ENCODE measurements at places on chromosomes 11 and 22.

- no peak for DNase-seq
Observed at GRCh38 chr11:21430537-21430936, 761.2 kb downstream of the NELL1 start.

- peak; percentile 40 for DNase-seq
Observed at GRCh38 chr11:69841859-69842698, 22.9 kb upstream of the FGF3 start.

- DNase-seq = no peak
Observed at GRCh38 chr11:69877235-69877634, 58.0 kb upstream of the FGF3 start.

GRCh38 chr11:34300926-34301295, 56.9 kb downstream of the ABTB2 start:
- DNase-seq = no peak

GRCh38 chr11:72614381-72614780, 59.8 kb downstream of the PDE2A start:
- no peak for DNase-seq

DNA sequence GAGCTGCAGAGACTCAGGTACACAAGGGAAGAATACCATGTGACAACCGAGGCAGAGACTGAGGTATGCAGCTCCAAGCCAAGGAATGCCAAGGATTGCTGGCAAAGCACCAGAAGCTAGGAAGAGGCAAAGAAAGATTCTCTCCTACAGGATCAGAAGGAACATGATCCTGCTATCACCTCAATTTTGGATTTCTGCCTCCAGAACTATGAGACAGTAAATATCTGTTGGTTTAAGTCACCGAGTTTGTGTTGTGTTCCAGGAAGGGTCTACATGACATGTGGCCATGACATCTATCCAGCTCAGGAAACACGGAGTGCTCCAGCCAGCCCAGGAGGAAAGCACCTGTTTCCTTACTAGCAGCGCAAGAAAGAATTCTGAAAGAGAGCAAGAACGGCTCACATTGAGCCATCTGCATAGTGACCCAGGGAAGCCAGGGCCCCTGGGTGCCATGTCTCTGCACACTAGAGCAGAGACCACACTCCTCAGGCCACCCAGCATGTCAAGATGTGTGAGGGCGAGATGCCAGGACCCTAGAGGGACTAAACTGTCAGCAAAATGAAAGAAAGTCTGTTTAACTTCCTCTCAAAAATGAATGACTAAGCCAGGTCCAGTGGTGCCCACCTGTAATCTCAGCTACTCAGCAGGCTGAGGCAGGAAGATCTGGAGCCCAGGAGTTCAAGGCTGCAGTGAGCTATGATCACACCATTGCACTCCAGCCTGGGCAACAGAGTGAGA, 35.6 kb upstream of the GALNT18 start:
- no peak for DNase-seq

- no peak for DNase-seq
Observed at GRCh38 chr22:42742940-42743339, 22.3 kb upstream of the A4GALT start.

- no peak for DNase-seq
Observed at GRCh38 chr11:14114269-14114668, 151.7 kb downstream of the SPON1 start.

DNA sequence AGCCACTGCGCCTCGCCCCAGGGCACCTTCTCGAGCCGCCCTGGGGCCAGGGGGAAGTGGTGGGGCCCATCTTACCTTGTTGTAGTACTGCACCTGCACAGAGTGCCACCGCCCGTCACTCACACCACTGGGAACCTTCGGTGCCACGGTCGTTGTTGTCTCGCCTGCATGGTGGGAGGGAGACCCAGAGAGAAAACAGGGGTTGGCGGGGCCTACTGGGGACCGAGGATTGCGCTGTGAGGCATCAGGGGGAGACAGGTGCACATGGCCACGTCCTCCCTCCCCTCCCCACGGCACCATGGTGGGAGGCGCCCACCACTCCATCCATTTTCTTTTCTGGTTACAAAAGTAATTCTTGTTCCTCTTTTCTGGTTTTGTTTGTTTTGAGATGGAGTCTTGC, 97.8 kb downstream of the TRMU start:
- no peak for DNase-seq

- DNase-seq = no peak
Observed at GRCh38 chr11:131121426-131122333, 205.4 kb upstream of the SNX19 start.

- no peak for DNase-seq
Observed at GRCh38 chr11:19200410-19201201, 1.2 kb downstream of the CSRP3 start.

GRCh38 chr22:25023879-25024278, 71.4 kb downstream of the KIAA1671 start:
- DNase-seq = no peak

- DNase-seq = no peak
Observed at GRCh38 chr11:6747097-6747668, 24.6 kb downstream of the OR2AG2 start.

GRCh38 chr22:42950281-42950680, 64.7 kb downstream of the PACSIN2 start:
- no peak for DNase-seq

DNA sequence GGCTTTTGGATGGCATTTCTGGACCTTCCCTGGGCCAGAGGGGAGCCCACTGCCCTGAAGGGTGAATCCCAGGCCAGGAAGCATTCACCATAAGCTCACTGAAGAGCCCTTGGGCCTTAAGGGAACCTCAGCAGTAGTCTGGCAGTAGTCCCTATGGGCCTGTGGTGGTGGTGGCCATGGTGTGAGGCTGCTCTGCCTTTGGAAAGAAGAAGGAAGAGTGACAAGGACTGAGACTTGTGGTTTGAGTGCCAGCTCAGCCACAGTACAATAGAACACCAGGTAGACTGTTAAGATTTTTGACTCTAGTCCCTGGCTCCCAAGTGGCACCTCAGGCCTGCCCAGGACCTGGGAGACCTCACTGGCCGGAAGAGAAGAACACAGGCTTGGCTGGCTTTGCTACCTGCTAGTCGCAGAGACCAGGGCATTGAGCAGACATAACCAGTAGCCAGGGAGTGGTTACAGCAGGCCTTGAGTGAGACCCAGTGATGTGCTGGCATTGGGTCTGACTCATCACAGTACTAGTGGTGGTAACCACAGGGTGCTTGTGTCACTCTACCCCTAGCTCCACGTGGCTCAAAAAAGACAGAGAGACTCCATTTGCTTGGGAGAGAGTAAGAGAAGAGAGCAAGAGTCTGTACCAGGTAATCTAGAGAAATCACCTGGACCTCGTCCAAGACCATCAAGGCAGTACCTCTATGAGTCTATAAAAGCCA, 259.8 kb upstream of the BLID start:
- DNase-seq = peak; percentile 8

- DNase-seq = no peak
Observed at GRCh38 chr11:108197351-108197750, 25.1 kb downstream of the NPAT start.

DNA sequence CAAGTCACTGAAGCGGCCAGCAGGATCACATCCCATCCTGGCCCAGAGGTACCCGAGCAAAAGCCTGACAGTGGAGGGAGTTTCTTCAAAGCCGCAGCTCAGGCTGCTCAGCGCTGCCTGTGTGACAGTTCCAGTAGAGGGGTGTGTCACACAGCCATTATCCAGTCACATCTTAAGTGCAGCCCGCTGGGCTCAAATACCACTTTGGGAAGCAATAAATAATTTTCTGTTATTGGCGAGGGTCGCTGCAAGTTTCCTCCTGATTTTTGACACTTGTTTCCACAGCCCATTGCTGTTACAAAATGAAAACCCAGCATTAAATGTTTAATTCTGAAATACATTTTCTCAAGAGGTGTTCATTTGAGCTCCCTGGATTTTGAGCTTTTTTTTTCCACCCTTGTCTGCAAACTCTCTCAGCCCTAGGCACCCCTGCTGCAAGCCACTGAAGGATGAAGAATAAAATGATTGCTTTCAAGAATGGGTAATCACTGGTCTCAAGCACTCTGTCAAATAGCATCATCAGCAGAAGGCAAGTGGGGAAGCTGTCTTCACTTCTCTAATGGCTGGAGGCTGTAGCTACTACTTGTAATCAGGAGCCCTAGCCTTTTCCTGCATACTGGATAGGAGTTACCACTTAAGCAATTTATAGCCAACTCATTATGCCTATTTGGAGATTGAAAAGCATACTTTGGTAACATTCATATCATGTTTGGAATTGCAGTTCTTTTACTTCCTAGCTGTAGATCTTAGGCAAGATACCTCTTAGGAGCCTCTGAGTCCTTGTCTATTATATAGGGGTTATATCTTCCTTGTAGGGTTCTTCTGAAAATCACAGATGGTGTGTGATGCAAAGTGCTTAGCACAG, 373.7 kb downstream of the METTL15 start:
- no peak for DNase-seq

DNA sequence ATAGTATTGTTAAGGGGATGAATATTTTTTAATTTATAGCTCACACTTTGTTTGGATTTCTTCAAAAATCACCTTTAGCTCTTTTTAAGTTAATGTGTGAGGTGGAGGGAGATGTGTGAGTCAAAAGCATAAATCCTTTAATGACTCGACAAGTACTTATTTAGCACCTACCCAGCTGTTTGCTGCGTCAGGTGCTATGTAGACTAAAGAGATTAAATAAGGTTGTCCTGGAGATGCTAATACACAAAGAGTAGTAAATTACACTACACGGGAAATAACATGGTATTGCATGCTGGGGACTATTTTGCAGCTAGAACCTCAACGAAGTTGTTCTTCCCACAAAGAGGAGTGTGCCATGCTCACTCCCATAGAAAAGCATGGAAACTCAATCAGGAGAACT, 583.3 kb upstream of the TENM4 start:
- no peak for DNase-seq

- no peak for DNase-seq
Observed at GRCh38 chr11:34960277-34960676, 43.9 kb downstream of the PDHX start.

- no peak for DNase-seq
Observed at GRCh38 chr22:28822930-28823551, 22.7 kb upstream of the XBP1 start.

DNA sequence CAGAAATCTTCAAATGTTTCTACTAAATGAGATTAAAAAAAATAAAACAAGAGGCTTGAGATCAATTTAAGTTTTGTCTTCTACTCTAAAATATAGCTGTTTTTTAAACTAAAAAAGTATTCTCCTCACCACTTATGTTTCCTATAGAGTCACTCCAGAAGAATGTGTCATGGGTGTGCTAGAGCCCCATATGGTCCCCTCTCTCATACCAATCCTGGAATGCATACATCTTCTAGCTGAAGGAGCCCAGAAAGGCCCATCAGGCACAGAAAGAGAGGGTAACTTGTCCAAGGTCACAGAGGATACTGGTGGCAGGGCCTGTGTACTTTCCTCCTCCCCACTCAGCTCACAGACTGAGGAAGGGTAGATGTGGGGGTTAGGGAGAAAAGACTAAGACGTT, 34.4 kb downstream of the RELT start:
- no peak for DNase-seq

DNA sequence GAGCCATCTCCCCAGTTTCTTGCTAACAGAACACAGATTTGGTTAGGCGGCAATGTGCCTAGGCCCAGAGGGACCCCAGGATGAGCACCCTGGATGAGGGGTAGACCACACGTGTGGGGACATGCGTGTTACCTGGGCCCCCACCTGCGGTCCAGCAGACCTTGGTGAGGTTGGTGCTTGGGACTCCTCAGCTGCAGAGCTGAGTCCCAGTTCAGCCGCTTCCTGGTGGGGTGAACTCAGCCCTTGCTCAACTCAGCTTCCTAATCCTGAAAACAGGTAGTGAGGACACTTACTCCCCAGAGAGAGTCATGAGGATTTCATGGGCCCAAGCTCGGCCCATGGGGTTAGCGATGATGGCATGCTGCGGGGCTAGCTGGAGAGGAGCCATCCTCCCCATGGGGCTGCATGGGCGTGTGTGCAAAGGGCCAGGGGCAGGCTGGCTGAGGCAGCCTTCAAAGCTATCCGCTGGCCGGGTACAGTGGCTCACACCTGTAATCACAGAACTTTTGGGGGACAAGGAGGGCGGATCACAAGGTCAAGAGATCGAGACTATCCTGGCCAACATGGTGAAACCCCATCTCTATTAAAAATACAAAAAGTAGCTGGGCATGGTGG, 46.9 kb upstream of the SHISAL1 start:
- no peak for DNase-seq

DNA sequence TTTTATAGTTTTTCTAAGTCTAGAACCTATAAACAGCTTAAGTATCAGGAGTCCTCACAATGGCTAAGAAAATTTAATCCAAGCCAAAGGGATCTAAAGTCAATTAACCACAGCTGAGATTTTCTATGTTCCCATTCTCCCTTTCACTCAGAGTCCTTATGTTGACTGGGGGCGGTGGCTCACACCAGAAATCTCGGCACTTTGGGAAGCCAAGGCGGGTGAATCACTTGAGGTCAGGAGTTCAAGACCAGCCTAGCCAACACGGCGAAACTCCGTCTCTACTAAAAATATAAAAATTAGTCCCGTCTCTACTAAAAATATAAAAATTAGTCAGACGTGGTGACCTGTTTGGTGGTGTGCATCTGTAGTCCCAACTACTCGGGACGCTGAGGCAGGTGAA, 6.9 kb downstream of the RDX start:
- DNase-seq = no peak

Data from activated CD4-positive, alpha-beta T cell treated with anti-CD3 and anti-CD28 coated beads, Interleukin-2, amount 50 U/mL, for 48 hours (primary cell).